Mammary microvascular endothelial cell (primary cell): ENCODE measurements at places on chromosomes 4 and X. TPM values are rescaled to one million over a fixed set of nuclear protein-coding genes. Genes with fewer than 3 reads are reported as not detected.

Gene F9
- total RNA-seq, result not detected in 2 replicates

Gene FATE1
- total RNA-seq, result not detected in 2 replicates

Gene DIPK2B
- total RNA-seq, result 153 and 154 TPM in 2 replicates

Gene ESX1
- 0.20 TPM in 1 of 2 replicates, not detected in the other for total RNA-seq

Gene GCNA
- 0.25 and 1.3 TPM in 2 replicates for total RNA-seq

Gene MAMLD1
- total RNA-seq, result 2.8 and 2.9 TPM in 2 replicates
